ENCODE measurements at places on chromosomes 3 and 15.

- DNase-seq: no peak
These were observed 9.1 kb upstream of the SEC11A start for GRCh38 chr15:84725001-84725491.

- no peak for DNase-seq
These were observed 9.6 kb downstream of the ARHGEF3 start for GRCh38 chr3:56792193-56792592.

- DNase-seq: no peak
These were observed 773.1 kb upstream of the NR2F2 start for GRCh38 chr15:95557226-95558046.

GRCh38 chr3:180804916-180805315, 107.6 kb upstream of the FXR1 start:
- no peak for DNase-seq

DNA sequence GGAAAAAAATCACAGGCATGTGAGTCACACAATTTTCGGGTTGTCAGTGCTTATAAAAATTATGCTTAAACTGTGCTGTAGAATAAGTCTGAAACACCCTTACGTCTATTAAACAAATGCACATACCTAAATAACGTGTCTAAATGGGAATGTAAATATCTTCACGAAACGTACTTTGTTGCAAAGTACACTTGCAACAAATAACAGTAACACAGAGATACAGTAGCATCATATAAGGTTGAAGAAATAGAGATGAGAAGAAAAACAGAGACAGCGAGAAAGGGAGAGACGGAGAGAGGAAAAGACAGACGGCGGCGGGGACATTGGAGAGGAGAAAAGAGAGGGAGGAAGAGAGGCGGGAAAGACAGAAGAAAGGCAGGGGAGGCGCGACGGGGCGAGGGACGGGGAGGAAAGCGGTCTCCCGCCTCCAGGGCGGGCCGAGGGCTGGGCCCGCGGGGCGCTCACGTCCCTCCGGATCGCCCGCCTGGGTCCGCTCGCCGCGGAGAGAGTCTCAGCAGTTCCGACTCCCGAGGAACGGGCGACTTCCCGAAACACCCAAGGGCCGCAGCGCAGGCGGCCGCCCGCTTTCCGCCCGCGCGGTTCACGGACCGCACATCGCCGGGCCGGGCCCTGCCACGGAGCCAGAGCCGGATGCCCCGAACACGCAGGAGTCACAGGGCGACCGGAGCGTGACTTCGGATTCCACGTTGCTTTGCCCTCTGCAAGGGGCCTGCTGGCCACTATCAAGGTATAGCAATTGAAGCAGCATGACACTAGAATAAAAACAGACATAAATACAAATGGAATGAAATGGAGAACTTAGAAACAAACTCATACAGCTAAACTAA, 153.4 kb downstream of the LMLN start:
- no peak for DNase-seq

GRCh38 chr3:177982034-177982433, 554.2 kb upstream of the KCNMB2 start:
- DNase-seq: no peak

GRCh38 chr3:37400945-37401344, 226.6 kb upstream of the LRRFIP2 start:
- no peak for DNase-seq

DNA sequence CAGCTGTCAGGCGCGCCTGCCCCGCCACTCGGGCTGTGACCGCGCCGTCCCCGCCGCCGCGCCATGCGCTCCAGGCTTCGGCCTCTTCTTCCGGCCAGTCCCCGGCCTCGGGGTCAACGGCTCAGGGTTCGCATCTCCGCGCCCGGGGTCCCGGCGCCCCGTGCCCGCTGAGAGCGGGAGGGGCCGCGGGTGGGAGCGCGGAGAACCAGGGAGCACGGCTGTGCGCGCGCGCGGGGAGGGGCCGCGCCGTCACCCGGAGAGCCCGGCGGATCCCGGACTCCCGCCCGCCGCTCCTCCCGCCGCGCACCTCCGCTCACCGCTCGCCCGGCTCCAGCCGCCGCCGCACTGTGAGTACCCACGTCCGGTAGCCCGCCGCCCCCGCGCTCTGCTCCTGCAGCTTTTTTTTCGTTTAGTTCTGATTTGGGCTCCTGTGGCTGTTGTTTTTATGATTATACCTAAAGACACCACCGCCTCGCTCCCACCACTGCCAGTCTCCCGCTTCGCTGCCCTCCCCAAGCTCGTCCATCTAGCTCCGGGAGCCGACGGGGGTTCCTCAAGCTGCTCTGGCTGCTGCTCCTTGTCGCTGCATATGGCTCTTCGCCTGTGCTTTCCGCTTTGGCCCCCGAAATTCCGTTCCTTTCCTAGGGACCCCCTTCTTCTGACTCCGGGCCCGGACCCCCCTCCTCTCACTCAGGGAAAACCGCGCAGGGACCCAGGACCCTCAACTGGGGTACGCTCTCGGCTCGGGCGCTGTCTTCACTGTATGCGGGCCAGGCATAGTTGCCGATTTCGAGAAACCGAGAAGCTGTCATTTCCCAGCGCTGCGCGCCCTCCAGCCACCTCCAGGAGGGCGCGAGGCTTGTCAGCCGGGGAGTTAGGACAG, 1.8 kb upstream of the SKOR1 start:
- DNase-seq: no peak

GRCh38 chr3:155512175-155512866, 218.8 kb upstream of the STRIT1 start:
- no peak for DNase-seq

DNA sequence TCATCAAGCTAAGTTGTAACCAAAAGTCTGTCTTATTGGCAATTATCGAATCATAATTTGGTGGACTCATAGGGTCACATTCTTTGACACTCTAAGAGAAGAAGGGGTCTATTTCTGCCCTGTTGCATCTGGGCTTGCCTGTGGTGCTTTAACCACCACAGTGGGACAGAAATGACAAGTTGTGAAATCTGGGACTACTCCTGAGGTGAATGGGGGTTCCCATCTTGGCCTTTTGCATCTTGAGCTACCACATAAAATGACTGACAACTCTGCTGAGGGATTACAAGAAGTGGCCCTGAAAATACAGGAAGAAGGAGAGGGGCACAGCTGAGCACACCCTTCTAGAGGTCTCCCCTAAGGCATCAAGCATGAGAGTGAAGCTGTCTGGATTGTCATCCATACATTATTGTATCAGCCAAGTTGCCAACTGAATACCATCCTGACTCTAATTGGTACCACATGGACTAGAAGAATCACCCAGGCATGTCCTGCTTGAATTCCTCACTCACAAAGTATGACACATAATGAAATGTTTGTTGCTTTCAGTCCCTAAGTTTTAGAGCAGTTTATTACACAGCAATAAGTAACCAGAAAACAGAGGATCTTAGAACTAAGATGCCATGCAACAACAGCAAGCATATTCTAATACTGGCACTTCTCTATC, 306.5 kb downstream of the ROBO1 start:
- DNase-seq: no peak

DNA sequence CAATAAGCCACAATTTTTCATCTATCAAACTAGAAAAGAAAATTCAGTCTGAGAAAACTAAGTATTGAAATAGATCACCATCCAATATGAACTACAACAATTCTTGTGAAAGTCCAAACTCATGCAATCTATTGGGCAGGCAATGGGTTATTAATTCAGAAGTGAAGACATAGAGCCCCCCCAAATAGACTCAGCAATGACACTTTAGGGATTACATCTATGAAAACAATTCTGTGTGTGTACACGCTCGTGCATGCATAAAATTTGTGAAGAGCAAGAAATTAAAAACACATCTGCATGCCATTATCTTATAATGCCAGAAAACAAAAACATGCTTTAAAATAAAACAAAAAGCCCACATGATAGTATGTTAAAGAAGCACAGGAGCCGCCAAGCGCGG, 151.3 kb downstream of the NR1I2 start:
- no peak for DNase-seq

- DNase-seq: no peak
These were observed 218.7 kb upstream of the ATP10A start for GRCh38 chr15:26081758-26082220.

DNA sequence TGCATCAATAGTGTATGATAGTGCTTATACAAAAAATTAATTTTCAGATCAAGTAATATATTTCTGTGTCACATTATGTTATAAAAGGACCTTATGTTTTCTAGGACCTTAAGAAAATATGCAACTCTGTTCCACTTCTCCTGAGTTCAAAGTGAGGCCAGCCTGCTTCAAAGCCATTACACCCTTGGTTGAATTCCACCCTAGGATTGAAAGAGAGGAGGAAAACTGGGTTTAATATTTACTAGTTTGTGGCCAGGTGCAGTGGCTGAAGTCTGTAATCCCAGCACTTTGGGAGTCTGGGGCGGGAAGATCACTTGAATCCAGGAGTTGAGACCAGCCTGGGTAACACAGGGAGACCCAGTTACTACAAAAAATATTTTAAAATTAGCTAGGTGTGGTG, 32.9 kb upstream of the NR1I2 start:
- no peak for DNase-seq

- DNase-seq: no peak
These were observed 11.6 kb downstream of the THBS1 start for GRCh38 chr15:39592500-39592899.

DNA sequence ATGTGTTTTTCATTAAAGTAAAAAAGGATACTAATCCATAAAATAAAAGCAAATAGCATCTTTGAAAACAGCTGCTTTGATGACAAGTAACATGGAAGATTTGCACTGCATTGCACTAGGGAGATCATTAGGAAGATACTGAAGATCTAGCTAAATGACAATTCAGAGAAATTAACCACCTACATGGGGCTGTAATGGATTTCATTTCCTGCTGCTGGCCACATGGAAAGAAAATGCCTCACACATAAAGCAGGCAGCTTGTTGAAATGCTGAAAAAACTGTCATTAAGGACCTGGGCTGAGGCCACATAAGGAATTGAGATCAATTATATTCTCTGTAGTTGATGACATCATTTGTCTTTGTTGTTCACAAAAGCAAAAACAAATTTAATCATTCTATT, 94.1 kb downstream of the PYDC2 start:
- no peak for DNase-seq

DNA sequence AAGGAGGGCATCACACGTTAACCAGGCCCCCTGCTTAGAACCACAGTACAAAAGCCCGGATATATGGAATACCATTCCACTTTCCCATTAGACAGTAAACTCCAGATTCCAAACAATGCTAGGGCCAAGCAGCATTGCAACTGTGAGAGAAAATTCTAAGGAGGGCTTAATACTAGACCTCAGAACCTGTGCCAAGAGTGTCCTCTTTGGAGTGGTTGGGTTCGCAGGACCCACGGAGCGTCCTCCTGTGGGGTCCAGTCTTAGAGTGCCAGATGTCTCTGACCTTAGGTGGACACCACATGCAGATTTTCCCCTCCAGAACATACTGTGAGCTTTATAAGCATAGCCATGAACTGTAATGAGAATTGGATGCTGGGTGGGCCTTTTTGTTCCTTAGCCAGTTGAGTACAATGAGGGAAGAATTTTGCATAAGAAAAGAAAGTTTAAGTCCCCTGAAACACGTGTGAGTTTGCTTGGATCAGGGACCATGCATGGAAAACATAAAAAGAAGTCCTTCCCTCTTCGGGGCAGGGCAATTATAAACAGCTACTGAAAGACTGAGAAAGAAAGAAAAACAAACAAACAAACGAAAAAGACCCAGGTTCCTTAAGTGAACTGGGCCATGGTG, 325.7 kb downstream of the NEK10 start:
- DNase-seq: no peak

GRCh38 chr3:17771177-17772017, 29.0 kb upstream of the TBC1D5 start:
- DNase-seq: no peak

DNA sequence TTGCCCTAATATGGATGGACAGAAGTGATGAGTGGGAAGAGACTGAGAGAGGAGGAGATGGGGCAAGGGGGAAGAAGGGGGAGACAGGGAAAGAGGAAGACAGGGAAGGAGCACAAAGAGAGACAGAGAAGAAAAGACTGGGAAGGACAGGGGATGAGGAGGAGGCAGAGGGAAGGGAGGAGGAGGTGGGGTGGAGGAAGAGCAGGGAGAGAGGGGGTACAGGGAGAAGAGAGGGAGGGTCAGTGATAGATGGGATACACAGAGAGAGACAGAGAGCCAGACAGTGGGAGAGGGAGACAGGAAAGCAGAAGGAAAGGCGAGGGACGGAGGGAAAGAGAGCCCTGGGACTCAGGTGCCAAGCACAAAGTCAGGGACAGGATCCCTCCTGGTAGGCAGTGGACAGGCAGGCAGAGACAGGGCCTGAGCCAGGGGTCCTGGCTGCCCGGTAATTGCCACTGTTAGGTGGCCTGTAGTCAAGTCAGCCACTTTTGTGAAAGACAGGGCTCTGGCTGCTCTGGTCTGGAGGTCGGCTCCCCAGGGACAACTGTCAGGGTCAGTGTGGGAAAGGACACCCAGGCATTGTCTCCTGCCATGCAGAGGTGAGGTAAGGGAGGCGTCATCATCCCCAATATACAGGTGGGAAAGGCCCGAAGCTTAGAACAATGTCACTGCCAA, 9.8 kb downstream of the VILL start:
- no peak for DNase-seq

DNA sequence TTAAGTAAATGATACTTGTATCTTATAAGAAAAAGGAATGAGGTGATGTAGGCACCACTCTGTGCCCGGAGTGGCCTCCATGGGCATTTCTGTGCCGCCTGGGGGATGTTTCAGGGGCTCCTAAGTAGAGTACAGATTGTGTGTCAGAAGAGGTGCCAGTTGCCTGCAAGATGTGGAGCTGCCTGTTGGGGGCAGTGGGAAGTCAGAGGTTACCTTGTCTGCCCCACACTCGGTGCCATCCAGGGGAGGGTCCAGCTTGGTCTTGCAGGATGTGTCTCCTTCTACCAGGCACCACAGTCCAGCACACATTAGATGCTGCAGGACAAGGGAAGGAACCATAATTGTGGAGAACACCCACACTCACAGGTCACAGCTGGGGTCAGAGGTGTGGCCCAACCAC, 208.8 kb downstream of the ADAMTS17 start:
- DNase-seq: no peak

GRCh38 chr3:98454929-98455328, 8.1 kb upstream of the OR5K1 start:
- DNase-seq: no peak

DNA sequence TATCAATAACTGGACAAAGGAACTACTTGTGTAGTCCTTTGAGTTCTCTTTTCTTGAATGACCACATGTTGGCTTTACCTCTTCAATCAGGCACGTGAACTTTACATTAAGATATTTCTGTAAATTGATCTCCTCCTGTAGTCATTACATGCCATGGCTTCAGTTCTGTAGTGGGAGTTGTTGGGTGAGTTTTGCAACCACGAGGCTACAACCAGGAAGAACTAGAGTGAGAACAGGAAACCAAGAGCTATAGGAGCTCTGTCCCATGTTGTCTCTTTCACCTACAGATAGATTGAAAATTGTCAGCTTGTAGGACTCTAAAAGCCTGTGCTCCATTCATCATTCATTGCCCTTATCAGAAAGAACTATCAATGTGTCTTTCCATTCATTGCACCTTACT, 2.0 kb downstream of the RSRC1 start:
- DNase-seq: no peak

DNA sequence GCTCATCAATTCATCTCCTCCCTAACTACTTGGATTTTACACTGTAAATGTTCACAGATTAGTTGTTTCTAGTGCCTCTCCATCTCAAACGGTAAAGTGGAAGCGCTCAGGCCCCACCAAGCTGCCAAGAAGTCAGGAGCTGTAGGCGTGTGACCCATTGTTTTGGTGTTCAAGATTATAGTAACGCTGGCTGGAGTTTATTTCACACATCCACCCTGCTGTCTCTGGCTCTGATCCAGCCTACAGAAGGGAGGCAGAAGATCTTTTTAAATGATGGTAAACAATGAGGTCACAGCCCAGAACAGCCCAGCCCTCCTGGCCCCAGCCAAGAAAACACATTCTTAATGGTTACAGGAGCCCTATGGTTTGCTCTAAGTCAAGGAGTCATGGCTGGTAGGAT, 25.7 kb upstream of the GALNT15 start:
- peak; percentile 84 for DNase-seq
